ENCODE measurements at places on chromosomes 4 and X. TPM values are rescaled to one million over a fixed set of nuclear protein-coding genes. Genes with fewer than 3 reads are reported as not detected.

DNA sequence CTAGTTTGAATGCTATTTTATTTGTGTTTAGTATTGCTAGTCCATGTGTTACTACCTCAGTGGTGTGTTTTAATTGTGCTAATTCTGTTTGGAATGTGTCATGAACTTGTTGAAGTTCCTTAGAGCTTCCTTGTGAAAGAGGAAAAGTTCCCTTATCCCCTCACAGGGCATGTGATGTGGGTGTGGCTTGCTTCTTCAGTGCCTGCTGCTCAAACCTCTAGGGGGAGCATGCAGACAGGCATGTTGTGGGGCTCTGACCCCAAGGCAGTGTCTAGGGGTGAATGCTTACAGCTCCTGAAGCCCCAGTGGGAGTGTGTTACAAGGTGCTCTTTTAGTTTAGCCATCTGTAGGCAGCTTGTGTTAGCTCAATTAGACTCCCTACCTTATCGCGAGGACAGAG, 86.5 kb downstream of the MAGED4 start:
- H3K27ac ChIP-seq = no peak overlapping the region
- peaks cover 14% of the 10 kb centered on the region for H3K27me3 ChIP-seq
- no peak for DNase-seq
- no peak overlapping the region for H3K4me3 ChIP-seq
- no peaks in the 10 kb centered on the region for H3K36me3 ChIP-seq
- no peaks in the 10 kb centered on the region for H3K4me1 ChIP-seq

DNA sequence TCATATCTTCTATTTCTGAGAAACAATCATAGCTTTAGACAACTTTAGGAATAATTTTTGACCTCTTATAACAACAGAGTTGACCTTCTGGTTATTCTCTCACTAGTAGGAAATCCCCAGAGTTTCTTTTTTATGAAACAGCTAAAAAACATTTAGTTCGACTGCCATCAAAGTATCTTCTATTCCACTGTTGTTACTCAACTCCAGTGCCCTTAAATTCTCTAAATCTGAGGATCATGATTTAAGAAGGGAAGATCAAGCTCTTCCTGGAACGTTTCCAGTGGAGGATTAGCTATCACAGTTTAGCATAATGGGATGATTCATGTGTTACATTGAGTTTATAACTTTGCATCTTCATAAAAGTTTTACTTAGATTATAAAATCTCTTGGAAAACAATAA, 134.9 kb upstream of the VEGFC start:
- H3K27ac ChIP-seq = no peak overlapping the region
- no peaks in the 10 kb centered on the region for H3K27me3 ChIP-seq
- H3K4me3 ChIP-seq = no peak overlapping the region
- DNase-seq = no peak
- no peaks in the 10 kb centered on the region for H3K4me1 ChIP-seq

- H3K27me3 ChIP-seq = no peaks in the 10 kb centered on the region
- H3K4me3 ChIP-seq = no peak overlapping the region
- no peak for DNase-seq
- peaks cover 36% of the 10 kb centered on the region for H3K4me1 ChIP-seq
- H3K36me3 ChIP-seq = peaks cover 33% of the 10 kb centered on the region
These were observed 54.0 kb upstream of the MAP3K15 start for GRCh38 chrX:19569121-19569805.

DNA sequence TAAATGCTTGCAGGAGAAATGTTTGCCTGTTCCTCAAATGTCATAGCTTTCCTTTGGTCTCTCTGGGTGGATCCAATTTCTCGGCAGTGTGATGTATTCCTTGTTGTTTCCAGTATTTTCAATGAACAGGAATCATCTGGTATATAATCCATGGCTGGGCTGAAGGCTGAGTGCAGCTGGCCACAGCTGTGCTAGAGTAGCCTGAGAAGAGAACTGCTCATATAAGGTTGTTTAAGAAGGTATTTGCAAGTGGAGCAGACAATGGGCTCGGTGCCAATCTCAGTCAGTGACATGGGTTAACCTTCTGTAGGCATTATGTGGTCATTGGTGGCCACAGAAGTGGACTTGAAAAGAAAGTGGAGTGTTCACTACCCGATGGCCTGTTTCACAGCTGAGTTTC, 390.3 kb downstream of the SPRY1 start:
- H3K27me3 ChIP-seq = no peaks in the 10 kb centered on the region
- H3K36me3 ChIP-seq = no peaks in the 10 kb centered on the region
- H3K4me1 ChIP-seq = no peaks in the 10 kb centered on the region
- no peak overlapping the region for H3K27ac ChIP-seq
- no peak overlapping the region for H3K4me3 ChIP-seq
- no peak for DNase-seq

- H3K27ac ChIP-seq = no peak overlapping the region
- no peaks in the 10 kb centered on the region for H3K4me1 ChIP-seq
- no peak for DNase-seq
- no peak overlapping the region for H3K4me3 ChIP-seq
These were observed 95.8 kb downstream of the IQCM start for GRCh38 chr4:149719806-149720205.

DNA sequence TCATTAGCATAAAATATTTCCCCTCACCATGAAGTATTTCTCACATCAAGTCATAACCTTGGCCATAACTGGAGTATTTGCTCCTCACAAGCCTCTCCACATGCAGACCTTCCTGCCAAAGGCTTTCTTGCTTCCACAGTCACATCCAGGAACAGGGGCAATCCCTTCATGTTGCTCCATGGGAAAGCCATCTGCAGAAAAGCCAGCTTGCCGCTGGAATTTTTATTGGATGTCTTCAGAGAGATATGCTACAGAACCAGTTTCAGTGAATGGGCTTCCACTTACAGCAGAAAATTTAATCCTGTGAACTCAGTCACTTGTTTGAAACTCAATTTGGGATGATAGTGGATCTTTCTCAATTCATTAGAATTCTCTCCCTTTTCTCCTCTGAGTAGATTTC, 3.2 kb upstream of the CDKN2AIP start:
- H3K27me3 ChIP-seq = peaks cover 4% of the 10 kb centered on the region
- H3K36me3 ChIP-seq = peaks cover 13% of the 10 kb centered on the region
- no peak for DNase-seq
- H3K4me3 ChIP-seq = no peak overlapping the region
- no peak overlapping the region for H3K27ac ChIP-seq

DNA sequence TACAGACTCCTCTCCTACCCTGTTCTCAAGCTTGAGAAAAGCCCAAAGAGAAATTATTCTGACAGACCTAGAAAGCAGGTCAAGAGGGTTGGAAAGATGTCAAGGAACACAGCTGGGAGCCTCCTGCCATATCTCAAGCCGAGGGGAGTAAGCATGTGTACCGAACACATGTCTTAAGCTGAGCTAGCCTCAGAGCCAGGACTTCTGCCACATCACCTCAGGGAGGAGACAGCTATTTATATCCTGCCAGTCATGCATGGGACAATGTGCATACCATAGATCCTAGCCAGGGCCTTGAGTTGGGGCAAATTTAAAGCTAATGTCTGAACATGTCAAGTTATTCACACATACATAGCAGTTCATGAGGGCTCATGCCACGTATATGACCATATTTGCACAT, 11.8 kb downstream of the TMEM31 start:
- no peaks in the 10 kb centered on the region for H3K4me1 ChIP-seq
- no peaks in the 10 kb centered on the region for H3K36me3 ChIP-seq
- H3K4me3 ChIP-seq = no peak overlapping the region
- no peaks in the 10 kb centered on the region for H3K27me3 ChIP-seq

SUPT20HL1 gene
- not detected for total RNA-seq

GRCh38 chr4:85423431-85423830, 51.5 kb upstream of the ARHGAP24 start:
- no peaks in the 10 kb centered on the region for H3K36me3 ChIP-seq
- no peaks in the 10 kb centered on the region for H3K4me1 ChIP-seq
- H3K27ac ChIP-seq = no peak overlapping the region
- DNase-seq = no peak
- no peaks in the 10 kb centered on the region for H3K27me3 ChIP-seq
- no peak overlapping the region for H3K4me3 ChIP-seq

DNA sequence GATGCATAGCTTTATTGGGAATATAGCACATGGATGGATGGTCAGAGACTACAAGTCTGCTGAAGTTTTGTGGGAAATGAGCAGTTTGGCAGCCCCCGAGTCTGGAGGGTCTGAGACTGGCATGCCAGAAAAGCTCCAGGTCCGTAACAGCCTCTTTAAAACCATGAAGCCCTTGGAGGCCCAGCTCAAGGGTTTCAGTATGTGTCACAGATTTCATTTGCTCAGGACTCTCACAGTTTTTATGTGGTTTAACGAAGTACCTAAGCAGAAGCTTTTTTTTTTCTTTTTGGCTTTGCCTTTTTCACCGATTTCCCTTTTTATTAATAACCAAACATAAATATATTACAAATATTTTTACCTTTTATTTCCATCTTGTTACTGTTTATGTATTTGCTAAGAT, 30.6 kb upstream of the TMEM184C start:
- no peaks in the 10 kb centered on the region for H3K36me3 ChIP-seq
- H3K27ac ChIP-seq = no peak overlapping the region
- DNase-seq = no peak
- peaks cover 7% of the 10 kb centered on the region for H3K27me3 ChIP-seq
- no peak overlapping the region for H3K4me3 ChIP-seq

- H3K4me3 ChIP-seq = no peak overlapping the region
- no peak overlapping the region for H3K27ac ChIP-seq
- DNase-seq = no peak
- no peaks in the 10 kb centered on the region for H3K27me3 ChIP-seq
- no peaks in the 10 kb centered on the region for H3K4me1 ChIP-seq
These were observed 453.9 kb upstream of the ZFP42 start for GRCh38 chr4:187541666-187542065.

DNA sequence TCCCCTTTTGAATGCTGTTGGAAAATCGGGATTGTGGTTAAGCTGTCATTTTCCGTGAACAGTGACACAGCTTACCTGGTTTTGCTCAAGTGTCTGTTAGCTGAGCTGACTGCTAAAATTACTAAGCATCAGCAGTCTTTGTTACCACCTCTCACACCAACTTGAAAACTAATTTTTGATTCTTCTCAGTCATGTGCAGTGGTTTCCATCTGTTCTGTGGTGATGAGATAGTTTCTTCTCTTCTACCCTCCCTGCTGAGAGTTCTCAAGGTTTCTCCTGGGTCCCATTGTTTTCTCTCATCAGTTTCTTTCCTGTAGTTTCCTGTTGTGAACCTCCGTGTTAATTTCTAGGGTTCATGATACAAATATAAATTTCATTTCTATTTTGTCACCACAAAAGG, 225.6 kb downstream of the ARHGAP10 start:
- no peak overlapping the region for H3K4me3 ChIP-seq
- no peak overlapping the region for H3K27ac ChIP-seq

TRPC3 gene
- total RNA-seq = 3.1 TPM

PDE5A gene
- 0.09 TPM for total RNA-seq

DNA sequence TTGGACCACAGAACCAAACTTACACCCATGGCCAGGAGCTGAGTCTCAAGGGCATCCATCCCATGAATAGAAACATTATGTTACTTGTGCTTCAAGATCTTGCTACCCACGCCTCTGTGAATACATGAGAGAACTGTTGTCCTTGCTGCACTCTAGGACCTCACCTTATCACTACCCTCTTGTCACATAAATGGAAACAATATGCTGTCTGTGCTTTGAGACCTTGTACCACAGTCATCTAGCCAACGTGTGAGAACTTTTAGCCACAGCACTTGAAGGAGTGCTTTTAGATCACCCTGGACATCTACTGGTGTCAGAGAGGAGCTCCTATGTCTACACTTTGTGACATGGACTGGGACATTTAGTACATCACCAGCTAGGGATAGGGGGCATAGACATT, 30.7 kb upstream of the HUWE1 start:
- H3K27ac ChIP-seq = peak overlapping the region; percentile 99
- peak; percentile 60 for DNase-seq
- peaks cover 14% of the 10 kb centered on the region for H3K36me3 ChIP-seq
- H3K27me3 ChIP-seq = no peaks in the 10 kb centered on the region
- H3K4me3 ChIP-seq = peak overlapping the region; percentile 85

DNA sequence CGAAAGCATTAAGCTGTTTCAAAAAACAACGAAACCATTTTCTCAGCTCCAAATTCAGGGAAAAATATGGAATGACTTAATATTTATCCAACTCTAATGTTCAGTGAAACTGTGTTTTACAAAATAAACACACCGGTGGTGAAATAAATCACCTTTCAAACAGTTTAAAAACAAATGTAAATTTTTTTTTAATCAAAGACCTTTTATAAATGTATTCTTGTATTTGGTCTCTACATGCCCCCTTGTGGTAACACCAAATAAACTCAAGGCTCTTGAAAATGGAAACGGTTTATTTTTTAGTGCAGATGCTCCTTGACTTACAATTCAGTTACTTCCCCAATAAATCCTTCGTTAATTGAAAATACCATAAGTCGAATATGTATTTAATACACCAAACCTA, 45.8 kb upstream of the ITM2A start:
- H3K4me3 ChIP-seq = peak overlapping the region; percentile 69
- no peak for DNase-seq
- no peaks in the 10 kb centered on the region for H3K27me3 ChIP-seq

- peak overlapping the region; percentile 94 for H3K4me3 ChIP-seq
- no peak for DNase-seq
- H3K27me3 ChIP-seq = no peaks in the 10 kb centered on the region
- H3K4me1 ChIP-seq = peaks cover 11% of the 10 kb centered on the region
These were observed 1.8 kb downstream of the RBM3 start for GRCh38 chrX:48576108-48576507.

GRCh38 chr4:144409525-144409924, 236.4 kb upstream of the HHIP start:
- H3K4me1 ChIP-seq = no peaks in the 10 kb centered on the region
- H3K4me3 ChIP-seq = no peak overlapping the region
- H3K27ac ChIP-seq = no peak overlapping the region
- no peak for DNase-seq

DNA sequence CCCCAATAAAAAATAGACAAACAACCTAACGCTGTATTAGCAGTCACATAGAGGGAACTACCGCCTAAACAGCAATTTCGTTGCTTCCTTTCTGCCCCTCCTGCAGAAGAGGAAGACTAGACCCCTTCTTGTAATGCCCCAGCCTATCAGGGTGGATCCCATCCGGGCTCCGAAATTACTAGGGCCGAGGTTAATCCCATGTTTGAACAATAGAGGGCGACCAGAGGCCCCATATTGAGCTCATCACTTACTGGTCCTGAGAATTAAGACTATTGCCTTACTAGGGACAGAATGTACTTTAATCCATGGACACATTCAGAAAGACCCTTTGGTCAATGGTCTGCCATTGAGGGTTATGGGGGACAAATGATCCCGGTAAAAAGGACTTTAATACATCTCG, 11.8 kb upstream of the ZNF630 start:
- peak; percentile 77 for DNase-seq
- no peak overlapping the region for H3K27ac ChIP-seq
- H3K4me1 ChIP-seq = no peaks in the 10 kb centered on the region
- H3K4me3 ChIP-seq = no peak overlapping the region
- no peaks in the 10 kb centered on the region for H3K27me3 ChIP-seq
- H3K36me3 ChIP-seq = no peaks in the 10 kb centered on the region

GRCh38 chr4:147923854-147924253, 192.0 kb downstream of the ARHGAP10 start:
- no peaks in the 10 kb centered on the region for H3K27me3 ChIP-seq
- no peaks in the 10 kb centered on the region for H3K36me3 ChIP-seq
- no peaks in the 10 kb centered on the region for H3K4me1 ChIP-seq
- H3K27ac ChIP-seq = no peak overlapping the region
- no peak overlapping the region for H3K4me3 ChIP-seq
- no peak for DNase-seq

- peaks cover 3% of the 10 kb centered on the region for H3K4me1 ChIP-seq
- H3K36me3 ChIP-seq = peaks cover 8% of the 10 kb centered on the region
- DNase-seq = no peak
These were observed 33.9 kb downstream of the ZBTB49 start for GRCh38 chr4:4323705-4324534.

OFD1 gene
- 19.3 TPM for total RNA-seq

GRCh38 chrX:153941336-153942252, 2.8 kb downstream of the RENBP start:
- peak overlapping the region; percentile 79 for H3K27ac ChIP-seq
- peak overlapping the region; percentile 71 for H3K4me3 ChIP-seq
- H3K4me1 ChIP-seq = peaks cover 9% of the 10 kb centered on the region
- DNase-seq = no peak
- no peaks in the 10 kb centered on the region for H3K27me3 ChIP-seq

Measured in activated CD4-positive, alpha-beta T cell treated with anti-CD3 and anti-CD28 coated beads, Interleukin-2, amount 10 ng/mL, durations not matched to agents 24 days and 14 days (primary cell).